ENCODE measurements at places on chromosomes 3 and 15.

DNA sequence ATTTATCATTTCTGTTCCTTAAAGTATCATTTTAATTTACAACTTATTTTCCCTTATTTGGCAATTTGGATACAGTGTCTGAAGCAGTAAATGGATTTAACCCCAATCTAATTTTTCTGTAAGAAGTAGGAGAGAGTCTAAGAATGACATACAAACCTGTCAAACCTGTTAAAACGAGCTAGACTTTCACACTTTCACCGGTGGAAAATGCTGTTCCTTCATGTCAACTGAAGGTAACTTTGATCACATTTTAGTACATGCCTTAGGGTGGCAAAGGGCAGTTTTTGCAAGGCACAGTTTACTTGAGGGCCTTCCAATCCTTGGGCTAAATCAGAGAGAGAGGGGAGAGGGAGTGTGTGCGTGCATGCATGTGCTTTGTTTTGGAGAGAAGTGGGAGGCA lies 221.4 kb downstream of the THSD4 start:
- DNase-seq = no peak

DNA sequence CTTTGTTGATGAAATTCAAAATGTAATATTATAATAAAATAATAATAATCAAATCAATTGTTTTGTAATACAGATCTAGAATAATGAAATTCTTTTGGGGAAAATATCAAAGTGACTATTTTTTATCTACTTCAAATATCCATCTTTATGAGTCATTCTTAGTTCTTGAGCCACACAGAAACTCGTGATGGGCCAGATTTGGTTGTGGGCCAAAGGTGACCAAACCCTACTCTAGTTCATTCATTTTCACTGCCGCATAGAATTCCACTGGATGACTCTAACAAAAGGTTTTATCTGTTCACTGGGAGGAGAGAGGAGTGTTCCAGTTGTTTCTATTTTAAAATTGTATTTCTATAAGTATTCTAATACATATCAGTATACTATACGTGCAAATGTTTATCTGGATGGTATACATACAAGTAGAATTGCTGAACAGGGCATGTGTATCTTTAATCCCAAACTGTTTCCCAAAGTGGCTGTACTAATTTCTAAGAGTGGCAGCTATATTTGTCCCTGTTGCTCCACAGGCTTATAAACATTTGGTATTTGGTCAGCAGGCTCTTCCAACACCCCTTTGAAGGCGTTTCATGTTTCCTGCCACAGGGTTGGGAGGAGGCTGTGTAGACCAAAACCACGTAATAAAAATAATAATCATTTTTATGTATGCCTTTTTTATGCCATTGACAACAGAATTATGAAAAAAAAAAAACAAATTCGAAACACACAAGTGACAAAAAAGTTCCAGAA lies 7.3 kb upstream of the RTP3 start:
- no peak for DNase-seq

GRCh38 chr3:110576960-110577359 lies 494.7 kb upstream of the NECTIN3 start:
- peak; percentile 76 for DNase-seq

- peak; percentile 62 for DNase-seq
Observed at GRCh38 chr15:94793641-94794040, 562.3 kb downstream of the MCTP2 start.

- DNase-seq = no peak
Observed at GRCh38 chr3:10277115-10277625, 15.6 kb downstream of the GHRL start.

- DNase-seq = peak; percentile 62
Observed at GRCh38 chr15:58441376-58442070, 9.7 kb downstream of the LIPC start.

- no peak for DNase-seq
Observed at GRCh38 chr3:189512821-189513220, 118.4 kb upstream of the TP63 start.

- no peak for DNase-seq
Observed at GRCh38 chr15:59687836-59688235, 1.3 kb downstream of the BNIP2 start.

DNA sequence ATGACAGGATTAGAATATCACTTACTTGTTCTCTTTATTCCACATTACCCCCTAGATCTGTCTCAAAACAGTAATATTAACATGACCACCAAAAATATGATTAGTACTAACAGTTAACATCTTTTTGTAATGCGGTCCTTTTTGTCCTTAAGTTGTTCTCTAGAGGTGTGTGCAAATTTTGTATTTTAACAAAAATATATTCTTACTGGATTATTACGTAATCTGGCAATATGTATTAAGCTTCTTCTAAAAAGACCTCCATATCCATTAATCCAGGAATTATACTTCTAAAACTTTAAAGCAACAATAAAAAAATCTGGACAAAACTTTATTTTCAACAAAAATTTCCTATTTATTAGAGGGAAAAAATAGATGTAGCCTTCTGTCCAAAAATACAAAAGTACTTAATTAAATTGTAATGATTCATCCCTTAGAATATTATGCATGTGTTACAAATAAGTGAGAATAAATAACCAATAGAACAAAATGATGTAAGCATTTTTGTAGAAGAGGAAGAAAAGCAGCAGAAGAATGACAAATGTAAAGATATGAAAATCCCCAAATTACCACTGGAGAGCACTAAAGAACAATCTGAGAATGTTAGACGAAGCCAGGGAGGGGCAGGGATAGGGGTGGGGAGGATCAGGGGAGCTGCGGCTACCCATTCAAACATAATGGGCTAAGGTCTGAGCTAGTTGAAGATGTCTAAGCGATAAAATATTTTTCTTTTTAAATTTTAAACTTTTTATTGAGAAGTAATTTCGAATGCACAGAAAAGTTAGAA lies 945.6 kb downstream of the MCTP2 start:
- DNase-seq = no peak

- no peak for DNase-seq
Observed at GRCh38 chr3:105813710-105814109, 55.1 kb downstream of the CBLB start.

DNA sequence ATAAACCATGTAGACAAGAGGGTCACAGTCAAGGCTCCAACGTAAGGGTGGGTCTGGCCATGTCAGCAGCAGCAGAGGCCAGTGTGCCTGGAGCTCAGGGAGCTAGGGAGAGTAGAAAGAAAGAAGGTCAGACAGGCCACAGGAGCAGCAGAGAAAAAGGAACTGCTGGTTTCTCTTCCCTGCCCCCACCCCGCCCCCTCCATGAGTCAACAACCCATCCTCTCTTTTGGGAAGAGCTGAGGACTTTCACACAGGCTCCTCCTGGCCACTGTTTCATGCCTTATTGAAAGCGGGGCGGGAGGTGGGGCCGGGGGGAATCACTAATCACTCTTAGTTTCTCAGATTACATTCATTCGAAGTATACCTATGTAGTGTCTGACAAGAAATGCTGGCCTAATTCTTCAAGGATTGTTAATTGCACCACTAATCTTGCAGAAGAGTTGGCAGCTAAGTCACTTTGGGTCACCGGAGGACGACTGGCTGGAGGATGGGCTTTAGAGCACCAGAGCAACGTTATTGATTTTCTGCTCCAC lies 9.1 kb upstream of the SCG3 start:
- DNase-seq = no peak

DNA sequence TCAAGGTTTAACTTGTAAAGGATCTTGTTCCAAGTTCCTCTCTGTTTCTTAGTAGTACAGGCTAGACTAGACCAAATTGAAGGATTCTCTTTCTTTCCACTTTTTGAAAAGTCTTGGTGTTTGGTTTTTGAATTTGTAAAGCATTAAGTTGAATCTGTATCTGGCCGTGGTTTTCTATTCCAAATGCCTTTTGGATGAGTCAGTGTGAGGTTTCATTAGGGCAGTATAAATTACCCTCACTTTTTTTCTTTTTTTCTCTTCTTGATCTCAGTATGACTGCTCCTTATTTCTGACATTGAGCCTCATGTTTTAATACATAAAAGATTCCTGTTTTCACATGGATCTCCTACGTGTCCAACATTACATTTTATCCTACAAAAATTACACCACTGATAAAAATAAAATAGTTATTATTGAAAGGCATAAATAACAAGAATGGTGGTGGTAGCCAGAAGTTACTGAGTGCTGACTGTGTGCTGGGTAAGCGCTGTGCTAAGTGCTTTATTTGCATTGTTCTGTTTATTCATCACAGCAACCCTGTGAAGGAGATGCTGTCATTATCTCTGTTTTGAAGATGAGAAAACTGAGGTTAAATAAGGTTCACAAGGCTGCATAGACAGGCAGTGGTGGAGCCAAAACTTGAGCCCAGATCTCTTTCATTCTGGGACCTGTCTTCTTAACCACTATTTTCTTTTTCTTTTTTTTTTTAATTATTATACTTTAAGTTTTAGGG lies 48.3 kb downstream of the MITF start:
- DNase-seq = peak; percentile 29

DNA sequence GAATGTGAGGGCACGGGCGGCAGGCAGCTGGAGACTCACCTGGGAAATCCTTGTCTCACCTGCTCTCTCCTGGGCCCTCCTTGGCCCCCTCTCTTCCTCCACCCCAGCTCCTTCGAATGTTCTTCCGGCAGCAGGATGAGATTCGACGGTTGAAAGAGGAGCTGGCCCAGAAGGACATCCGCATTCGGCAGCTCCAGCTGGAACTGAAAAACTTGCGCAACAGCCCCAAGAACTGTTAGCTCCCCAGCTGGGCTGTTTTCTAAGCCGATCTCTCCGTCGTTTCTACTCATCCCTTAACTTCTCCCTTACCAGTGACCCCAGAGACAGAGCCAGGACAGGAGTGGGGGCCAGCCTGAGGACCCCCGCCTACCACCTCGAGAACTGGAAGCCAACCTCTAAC lies 95.0 kb downstream of the ANP32A start:
- DNase-seq = no peak

DNA sequence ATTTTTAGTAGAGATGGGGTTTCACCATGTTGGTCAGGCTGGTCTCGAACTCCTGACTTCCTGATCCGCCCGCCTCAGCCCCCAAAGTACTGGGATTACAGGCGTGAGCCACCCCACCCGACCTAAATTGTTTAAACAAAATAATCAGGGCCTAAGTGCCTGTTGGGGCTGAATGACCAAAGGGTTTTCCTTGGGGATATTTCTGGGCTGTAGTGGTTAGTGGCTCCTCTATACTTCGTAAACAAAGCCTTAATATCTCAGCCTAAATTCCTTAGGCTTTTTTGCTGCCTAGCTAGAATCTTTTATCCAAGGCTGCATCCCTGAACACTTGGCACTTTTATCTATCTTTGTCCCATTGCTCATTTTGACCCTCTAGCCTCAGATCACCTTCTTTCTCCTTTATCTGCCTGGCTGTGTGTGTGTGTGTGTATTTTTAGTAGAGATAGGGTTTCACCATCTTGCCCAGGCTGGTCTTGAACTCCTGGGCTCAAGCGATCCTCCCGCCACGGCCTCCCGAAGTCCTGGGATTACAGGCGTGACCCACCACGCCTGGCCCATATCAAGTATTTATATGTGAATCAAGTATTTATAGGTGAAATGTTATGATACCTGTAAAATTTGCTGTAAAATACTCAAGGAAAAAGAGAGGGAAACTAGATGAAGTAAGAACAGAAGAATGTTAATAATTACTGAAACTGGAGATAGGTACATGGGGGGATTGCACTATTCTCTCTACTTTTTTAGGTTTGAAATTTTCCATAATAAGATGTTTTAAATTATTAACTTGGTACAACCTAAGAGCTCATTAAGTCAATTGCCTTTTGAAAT lies 1.8 kb downstream of the NUSAP1 start:
- no peak for DNase-seq

DNA sequence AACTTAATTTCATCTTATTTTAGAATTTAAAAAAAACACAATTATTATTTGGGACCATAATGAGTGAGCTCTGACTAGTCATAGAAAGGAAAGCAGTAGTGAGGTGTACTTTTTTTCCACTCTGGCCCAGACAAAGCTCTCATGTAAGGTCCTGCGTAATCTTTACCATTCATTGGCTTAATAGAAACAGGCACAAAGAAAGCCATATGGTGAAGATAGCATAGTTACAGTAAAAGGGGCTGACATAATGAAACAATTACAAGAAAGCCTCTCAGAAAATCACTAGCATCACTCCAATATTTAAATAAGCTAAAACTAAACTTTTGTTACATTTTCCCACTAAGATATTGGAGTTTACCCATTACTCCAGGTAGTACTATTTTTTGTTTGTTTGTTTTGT lies 384.6 kb upstream of the ALCAM start:
- DNase-seq = no peak

DNA sequence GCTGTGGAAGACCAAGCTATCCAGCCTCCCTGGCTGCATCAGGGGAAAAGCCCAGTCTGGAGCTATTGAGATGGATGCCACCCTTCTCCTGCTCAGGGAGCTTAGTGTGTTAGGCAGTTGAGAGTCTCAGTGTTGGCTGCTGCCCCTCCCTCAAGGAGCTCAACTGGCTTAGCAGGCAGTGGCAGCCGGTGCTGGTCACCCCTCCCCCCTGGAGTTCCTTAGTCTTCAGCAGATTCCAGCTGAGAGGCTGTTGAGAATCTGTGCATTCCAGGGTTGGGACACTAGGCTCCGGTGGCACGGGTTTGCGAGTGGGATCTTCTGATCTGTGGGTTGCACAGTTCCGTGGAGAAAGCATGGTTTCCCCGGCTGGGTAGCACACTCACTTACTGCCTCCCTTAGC lies 883.8 kb downstream of the NSUN3 start:
- no peak for DNase-seq

DNA sequence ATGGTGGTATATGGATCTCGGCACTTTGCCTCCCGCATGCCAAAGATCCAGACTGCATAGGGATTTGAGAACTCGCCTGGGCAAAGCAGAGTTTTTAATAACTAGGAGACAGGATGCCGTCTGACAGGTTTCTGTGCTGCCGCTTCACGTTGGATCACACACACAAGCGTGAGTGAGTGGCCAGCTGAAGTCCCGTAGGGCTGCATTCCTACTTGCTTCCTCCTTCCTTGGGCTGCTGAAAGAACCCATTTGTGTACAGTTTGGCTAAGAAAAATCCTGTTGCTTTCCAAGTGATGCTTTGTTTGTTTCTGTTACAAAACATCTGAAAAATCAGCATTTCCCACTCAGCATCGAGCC lies 604.3 kb upstream of the CFAP20DC start:
- no peak for DNase-seq

- no peak for DNase-seq
Observed at GRCh38 chr3:6089780-6090179, 771.1 kb upstream of the GRM7 start.

GRCh38 chr3:46410669-46411068 lies 3.6 kb downstream of the CCRL2 start:
- no peak for DNase-seq

- no peak for DNase-seq
Observed at GRCh38 chr15:66740802-66741201, 38.8 kb downstream of the SMAD6 start.

GRCh38 chr3:183298701-183299153 lies 45.7 kb downstream of the B3GNT5 start:
- DNase-seq = peak; percentile 81

All from AG04450 (cell line).